Neural crest cell (in vitro differentiated cells): ENCODE measurements at places on chromosomes 16 and 17.

DNA sequence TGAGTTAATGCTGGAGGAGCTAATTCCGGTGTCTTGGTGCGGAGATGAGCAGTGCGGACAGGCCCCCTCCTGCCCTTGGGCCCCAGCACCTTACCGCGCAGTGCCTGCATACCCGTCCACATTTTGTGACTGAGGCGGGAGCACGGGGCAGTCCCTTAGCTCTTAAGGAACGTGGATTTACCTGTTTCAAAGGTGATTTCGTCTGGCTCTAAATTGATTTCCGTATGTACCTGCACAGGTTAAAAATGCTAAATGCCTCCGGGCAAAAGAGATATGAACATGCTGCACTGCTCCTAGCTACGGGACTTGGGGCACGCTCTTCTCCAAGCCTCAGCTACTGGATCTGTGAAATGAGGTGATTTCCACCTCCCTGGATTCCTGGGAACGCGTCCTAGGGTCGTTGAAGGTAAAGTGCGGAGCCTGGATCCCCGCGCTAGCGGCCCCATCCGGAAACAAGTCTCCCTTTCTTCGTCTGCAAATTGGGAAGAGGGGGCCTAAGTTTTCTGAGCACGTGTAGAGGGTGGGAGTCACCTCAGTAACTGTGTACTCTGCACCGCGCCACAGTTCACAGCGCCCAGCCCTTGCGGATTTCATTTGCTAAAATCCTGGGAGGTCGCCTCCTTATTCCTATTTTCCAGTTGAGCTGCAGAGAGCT lies 669 bp upstream of the CRISPLD2 start:
- DNase-seq: no peak

- DNase-seq: no peak
Observed at GRCh38 chr17:17382971-17383370, 79.8 kb downstream of the NT5M start.

GRCh38 chr16:23835390-23836077 lies at the start of gene PRKCB:
TSS of gene PRKCB (plus strand) at chr16:23835983.
- DNase-seq: peak; percentile 77

GRCh38 chr16:58284469-58284868 lies 10.4 kb downstream of the PRSS54 start:
- DNase-seq: no peak
